A549 treated with DMSO at 1 μM for 4 hours (cell line): ENCODE measurements at places on chromosomes 11 and 22. TPM values are rescaled to one million over a fixed set of nuclear protein-coding genes. Genes with fewer than 3 reads are reported as not detected.

The GAL gene
- total RNA-seq = 11.1 to 22.8 TPM (median 17.5 TPM) in 5 replicates

The MYO18B gene
- 0.01 to 0.04 TPM (median 0.02 TPM) in 3 of 5 replicates, not detected in the others for total RNA-seq

The TRIM49D2 gene
- not detected in 5 replicates for total RNA-seq

The ZNF70 gene
- total RNA-seq = 0.99 to 1.3 TPM (median 1.2 TPM) in 5 replicates

The SCARF2 gene
- total RNA-seq = 0.54 to 1.1 TPM (median 0.92 TPM) in 5 replicates

The SNX32 gene
- 0.06 to 0.14 TPM (median 0.11 TPM) in 4 of 5 replicates, not detected in the other for total RNA-seq

The SMDT1 gene
- total RNA-seq = 28.3 to 43.2 TPM (median 40.9 TPM) in 5 replicates

The UPK3A gene
- not detected in 5 replicates for total RNA-seq

The ARHGAP42 gene
- total RNA-seq = 6.7 to 10.9 TPM (median 8.7 TPM) in 5 replicates

The CPT1B gene
- total RNA-seq = 7.4 to 17.3 TPM (median 15.7 TPM) in 5 replicates

The FBXO7 gene
- total RNA-seq = 71.6 to 78.2 TPM (median 74.1 TPM) in 5 replicates

The TTC17 gene
- 31.9 to 34.5 TPM (median 33.1 TPM) in 5 replicates for total RNA-seq
